CD4-positive, alpha-beta T cell treated with Interleukin-10 for 1 hour (primary cell): ENCODE measurements at places on chromosomes 5 and 9.

DNA sequence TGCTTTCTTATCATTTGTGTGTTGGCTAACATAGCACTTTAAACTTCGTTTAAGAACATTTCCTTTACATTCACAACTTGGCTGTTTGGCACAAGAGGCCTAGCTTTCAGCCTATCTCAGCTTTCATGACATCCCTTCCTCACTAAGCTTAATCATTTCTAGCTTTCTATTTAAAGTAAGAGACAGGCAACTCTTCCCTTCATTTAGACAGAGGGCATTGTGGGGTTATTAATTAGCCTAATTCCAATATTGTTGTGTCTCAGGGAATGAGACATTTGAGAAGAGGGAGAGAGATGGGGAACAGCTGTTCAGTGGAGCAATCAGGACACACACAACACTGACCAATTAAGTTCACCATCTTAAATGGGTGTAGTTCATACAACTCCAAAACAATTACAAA lies 51.0 kb upstream of the OR2K2 start:
- no peak for DNase-seq

GRCh38 chr9:19748278-19749126 lies 40.3 kb downstream of the SLC24A2 start:
- peak; percentile 12 for DNase-seq

DNA sequence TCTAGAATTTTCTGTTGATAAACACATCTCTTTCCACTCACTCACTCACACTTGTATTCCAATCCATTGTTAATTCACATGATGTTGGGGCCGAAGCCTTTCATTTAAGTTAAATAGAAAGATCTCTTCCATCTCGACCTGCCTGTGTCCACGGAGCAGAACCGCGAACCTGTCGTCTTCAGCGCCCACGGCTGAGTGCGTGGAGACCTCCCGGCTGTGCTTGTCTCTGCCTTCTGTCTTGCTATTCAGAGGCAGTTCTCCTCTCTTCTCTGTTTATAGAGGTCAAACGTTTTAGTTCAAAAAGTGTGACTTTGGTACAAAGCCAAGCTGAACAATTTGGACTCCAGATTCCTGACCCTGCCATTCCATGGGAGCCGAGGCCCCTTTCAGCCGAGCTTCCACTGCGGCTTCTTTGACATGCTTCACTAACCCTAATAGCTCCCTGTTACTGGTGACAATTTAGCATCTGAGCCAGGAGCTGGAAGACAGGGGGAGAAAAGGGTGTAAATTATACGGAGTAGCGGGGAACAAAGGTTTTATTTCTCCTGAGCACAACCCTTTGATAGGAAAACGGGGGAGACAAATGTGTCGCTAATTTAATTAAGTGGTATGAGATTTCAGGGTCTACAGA lies 314.4 kb upstream of the IRX4 start:
- DNase-seq = no peak

GRCh38 chr9:106927916-106928315 lies 65.0 kb downstream of the ZNF462 start:
- no peak for DNase-seq

DNA sequence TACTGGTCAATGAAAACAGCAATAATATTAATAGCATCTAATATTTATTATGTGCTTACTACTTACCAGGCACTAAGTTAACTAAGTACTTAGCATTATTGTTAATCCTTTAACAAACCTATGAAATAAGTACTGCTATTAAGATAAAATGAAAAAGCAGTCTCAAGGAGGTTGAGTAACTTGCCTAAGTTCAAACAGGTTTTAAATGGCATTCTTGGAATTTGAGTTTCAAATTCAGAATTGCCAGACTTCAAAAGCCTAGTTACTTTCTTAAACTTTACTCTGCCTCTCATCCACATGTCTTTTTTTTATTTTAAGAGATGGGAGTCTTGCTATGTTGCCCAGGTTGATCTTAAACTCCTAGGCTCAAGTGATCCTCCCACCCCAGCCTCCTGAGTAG lies 16.0 kb downstream of the LEAP2 start:
- DNase-seq = no peak

- DNase-seq = no peak
Observed at GRCh38 chr9:13478160-13478559, 198.7 kb upstream of the MPDZ start.

DNA sequence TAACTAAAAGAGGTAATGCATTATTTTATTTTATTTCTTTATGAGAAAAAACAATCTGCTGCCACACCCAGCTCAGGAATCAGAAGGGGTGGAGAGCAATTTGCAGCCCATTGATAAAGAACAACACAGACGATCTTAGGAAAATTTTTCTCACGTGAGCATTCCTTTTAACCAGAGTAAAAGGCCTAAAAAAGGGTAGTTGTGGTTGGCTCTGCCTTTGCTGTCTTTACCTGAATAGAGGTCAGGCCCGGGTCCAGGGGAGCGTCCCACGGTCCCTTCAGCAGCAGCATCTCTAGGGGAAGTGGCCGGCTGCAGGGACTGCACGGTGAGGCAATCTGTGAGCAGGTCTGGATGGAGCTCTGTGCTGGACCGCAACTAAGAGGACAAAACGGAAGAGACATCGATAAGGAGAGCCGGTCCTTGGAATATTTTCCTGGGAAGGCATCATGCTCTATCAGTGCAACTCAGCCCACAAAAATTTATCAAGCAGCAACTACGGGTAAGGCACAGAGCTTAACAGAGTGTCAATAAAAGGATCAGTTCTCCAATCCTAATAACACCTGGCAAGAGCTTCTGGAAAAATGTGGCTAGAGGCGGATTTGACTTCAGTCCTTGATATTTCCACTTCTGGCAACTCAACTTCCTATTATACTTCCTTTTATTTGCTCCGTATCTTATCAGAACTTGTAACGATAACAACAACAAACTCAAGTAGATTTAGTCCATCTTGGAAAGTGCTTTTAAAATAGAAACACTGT lies 372.8 kb upstream of the RFX3 start:
- DNase-seq = no peak
